ENCODE measurements at places on chromosomes 1 and 21. TPM values are rescaled to one million over a fixed set of nuclear protein-coding genes. Genes with fewer than 3 reads are reported as not detected.

- no peak for DNase-seq
These were observed 31.5 kb downstream of the OLIG1 start for GRCh38 chr21:33101300-33101911.

DNA sequence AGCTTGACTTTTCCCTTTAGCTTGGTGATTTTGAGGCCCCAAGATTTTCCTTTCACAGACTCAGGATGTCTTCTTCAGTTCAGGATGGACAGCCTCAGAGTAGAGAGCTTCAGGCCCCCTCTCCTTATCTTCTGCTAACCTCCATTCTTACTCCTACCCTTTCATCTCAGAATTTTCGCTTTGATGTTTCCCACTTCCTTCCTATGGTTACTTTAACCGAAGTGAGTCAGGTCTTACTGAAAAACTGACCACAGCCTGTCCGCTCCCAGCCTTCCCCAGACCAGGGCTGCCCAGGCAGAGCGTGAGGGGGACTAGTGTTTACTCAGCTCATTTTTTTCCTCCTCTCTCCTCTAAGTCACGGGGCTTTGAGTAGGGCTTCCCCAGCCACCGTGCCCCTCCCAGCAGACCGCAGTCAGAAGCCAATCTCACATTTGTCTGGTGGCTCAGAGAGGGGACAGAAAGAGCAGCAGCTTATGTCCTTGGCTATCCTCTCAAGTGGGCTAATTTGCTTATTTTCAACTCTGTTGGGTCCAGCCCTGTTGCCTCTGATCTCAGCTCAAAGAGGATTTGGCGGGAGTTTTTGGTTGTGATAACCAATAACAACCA lies 4.2 kb upstream of the IL19 start:
- peak; percentile 89 for DNase-seq

Gene SPATA45
- 0.75 TPM for total RNA-seq

Gene UBL4B
- not detected for total RNA-seq

GRCh38 chr1:30700528-30701257 lies 22.7 kb downstream of the MATN1 start:
- DNase-seq: peak; percentile 82

Gene FMO2
- total RNA-seq: not detected
